Activated CD4-positive, alpha-beta T cell treated with anti-CD3 and anti-CD28 coated beads, Interleukin-2, Interleukin-6, amounts not matched to agents 100 ng/mL and 50 ng/mL, durations not matched to agents 16 hours and 8 hours (primary cell): ENCODE measurements at places on chromosomes 6 and 20.

DNA sequence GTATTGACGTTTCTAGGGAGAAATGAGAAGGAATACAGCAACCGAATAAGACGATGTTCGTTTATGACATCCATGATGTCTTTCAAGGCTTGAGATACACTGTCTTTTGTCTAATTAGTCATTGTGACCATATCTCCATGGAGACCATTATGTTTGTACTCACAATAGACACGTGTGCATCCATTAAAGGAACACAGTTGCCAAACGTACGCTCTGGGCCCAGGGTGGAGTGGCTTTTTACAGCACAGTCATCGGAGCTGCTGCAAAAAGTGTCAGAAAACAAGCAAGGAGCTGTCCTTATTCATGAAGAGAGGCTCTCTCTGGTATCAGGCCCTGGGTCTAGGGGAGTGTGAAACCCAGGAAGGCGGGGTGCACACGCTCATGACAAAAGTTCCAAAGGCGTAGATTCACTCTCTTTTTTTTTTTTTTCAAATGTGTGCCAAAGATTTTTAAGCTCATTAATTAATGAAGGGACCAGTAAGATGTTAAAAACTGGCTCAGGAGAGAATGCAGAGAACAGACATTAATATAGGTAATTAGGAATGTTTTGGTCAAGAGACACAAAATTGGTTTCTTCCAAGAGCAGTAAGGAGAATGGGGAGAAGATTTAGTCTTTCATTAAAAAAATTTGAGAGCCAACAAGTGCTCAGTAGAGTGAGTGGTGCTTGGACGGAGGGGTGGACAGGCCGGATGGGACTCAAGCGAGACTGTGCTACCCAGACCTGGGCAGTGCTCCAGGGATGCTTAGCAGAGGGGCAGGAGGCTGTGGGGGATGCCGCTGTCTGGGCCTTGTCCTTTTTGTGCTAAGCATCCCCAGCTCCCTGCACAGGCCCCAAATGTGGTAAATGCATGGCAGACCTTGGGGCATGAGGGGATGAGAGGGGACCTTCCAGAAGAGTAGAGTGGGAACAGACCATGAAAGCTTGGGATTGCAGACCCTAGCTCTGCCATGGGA, 34.9 kb upstream of the GTSF1L start:
- DNase-seq: peak; percentile 12

DNA sequence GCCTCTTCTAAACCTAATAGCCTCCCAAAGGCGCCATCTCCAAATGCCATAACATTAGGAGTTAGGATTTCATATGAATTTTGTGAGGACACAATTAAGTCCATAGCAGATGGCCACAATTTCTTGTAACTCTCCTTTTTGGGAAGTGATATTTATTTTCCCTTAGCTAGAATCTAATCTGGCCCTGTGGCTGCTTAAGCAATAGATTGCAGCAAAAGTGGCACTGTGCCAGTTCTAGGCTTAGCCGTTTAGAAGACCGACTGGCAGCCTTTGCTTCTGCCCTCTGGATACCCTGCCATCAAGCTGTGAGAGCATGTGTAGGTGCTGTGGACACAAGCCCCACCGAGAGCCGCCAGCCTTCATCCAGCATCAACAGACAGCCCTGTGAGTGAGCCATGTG, 15.9 kb upstream of the ADGB start:
- no peak for DNase-seq

GRCh38 chr6:157034436-157035230, 257.5 kb downstream of the ARID1B start:
- peak; percentile 39 for DNase-seq

DNA sequence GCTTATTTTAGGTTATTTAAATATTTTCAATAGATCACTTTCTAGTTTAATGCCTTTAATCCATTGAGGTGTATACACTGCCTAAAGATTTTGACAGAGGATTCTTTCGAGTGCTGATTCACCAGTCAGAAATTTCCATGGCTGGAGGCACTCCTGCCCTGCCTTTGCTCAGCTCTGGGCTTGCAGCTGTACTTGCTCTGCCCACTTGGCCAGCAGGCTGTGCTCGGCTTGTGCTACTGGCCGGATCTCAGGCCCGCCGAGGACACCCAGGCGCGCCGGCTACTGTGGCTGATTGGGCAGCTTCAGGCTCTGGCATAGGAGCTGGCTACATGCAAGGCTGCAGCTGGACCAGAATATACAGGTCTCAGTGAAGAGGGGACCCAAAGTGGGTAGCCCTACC, 675.1 kb upstream of the MMS22L start:
- no peak for DNase-seq

- DNase-seq: no peak
Measured at GRCh38 chr6:156916130-156916801, 139.1 kb downstream of the ARID1B start.

DNA sequence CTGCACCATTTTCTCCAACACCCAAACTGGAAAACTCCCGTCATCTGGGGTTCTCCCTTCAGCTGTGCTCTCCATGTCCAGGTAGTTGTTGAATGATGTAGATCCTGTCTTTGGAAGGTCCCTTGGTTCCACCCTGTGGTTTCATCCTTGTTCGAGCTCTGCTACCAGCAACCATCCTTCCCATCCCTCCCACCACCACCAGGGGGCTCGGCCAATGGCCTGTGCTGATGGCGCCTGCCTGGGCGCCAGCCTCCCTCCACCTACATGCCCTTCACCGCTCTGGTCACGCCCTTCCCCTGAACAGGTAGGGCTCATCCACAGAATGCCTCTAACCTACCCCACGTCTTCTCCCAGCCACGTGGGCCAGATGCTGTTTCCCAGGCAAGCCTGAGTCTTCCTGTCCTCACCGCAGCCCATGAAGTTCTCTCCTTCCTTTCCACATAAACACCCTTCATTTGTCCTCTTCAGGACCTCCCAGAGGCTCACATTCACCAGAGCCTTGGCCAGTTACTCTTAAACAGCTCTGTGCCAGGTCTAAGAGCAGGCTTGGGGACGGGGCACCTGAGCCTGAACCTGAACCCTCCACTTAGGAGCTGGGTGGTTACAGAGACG, 75.1 kb upstream of the DUSP22 start:
- DNase-seq: peak; percentile 60

DNA sequence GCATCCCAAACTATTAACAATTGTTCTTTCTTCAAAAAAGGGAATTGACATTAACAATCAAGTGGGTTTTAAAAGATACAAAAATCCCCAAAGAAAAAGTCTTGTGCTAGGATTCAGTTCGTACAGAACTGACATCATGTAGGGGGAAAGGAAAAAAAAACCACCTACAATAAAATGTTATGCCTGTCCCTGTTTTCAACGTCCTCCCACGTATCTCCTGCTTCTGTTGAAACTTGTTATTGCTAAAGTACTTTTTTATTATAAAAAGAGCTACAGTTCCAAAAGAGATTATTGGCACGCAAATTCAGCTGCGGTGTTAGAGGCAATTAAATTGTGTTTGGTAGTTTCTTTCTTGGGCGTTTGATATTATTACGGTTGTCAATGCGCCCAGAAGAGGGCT, 102.8 kb upstream of the PHACTR1 start:
- DNase-seq: no peak

DNA sequence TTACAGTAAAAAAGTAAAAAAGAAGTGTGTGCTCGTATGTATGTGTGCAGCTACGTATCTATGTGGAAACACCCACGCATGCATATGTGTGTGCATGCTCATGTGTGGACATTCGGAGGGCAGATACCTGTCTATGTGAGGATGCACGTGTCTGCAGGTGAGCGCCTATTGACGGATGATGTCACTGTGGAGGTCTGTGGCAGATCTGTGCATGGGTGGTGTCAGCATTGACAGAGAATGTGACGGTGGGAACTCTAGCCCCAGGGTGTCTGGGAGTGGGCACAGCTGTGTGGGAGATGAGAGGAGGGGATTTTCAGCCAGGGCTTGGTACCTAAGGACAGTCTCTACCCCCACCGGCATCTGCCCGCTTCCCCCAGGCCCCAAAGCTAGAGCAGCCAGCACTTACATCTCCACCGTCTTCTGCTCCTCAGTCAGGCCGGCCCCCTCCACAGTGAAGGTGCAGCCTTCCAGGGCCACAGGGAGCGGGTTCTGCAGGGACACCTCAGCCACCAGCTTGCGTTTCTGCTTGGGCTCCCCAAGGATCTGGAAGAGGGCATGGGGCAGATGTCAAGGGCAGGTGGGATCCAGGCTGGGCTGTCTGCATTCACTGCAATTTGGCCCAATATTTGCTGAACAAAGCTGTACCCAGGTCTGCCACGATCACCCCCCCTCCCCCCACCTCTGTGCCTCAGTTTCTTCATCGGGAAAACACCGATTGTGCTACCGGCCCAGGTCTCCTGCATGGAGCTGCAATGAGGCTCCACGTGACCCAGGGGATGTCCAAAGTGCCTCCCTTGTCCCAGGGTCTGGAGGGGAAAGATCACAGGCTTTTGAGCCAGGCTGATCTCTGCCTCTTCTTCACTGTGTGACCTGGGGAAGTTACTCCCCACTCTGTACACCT, 34.1 kb downstream of the TGM2 start:
- no peak for DNase-seq

- DNase-seq: no peak
Measured at GRCh38 chr6:16222826-16223225, 15.6 kb upstream of the GMPR start.

DNA sequence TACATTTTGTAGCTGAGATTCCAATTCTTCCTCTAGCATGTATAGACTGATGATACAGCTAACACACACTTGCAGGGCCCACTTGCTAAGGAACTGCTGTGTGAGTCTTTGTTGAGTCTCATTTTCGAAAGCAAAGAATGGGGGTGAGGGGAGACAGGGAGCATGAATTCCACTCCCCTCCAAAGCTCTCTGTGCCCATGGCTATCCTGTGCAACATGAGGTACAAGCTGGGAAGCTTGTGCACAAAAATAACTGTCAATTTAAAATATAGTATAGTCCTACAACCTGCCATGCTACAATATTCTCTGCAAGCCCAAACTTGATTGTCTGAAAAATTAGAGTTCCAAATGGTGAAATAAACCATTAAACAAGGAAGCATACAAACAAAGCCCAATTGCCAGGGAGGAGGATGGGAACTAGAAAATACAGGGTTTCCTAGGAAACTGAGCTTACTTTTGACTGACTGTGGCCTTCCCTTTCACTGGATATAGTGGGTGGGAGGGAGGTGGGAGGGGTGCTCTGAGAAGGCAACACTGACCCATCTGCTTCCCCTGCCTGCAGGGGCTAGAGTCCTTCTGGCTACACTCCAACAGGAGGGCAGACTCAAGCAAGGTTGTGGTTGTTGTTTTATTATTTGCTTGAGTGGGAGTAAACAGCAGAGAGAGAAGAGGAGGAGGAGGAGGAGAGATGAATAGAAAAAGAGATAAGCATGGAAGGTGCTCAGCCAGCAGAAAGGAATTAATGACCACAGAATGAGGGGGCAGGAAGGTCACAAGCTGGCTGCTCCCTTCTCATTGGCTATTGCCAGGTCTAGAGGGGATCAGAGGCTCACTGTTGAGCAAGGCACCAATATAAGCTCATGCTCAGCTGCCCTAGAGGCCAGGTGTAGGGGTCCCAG, 84.6 kb downstream of the FYN start:
- no peak for DNase-seq

DNA sequence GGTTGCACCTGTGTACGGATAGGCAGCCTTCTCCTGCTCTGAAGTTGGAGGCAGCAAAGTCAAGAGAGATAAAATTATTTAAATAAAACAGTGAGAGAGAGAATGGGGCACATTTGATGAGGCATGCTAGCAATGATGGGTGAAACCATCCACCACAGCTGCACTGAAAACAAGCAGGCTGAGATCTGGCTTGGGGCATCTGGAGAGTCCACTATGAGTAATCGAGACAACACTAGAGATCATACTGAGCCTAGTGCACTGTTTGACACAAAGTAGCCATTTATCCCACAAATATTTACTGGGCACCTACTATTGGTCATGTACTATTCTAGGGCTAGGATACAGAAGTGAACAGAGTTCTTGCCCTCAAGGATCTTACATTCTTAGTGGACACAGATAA, 66.4 kb downstream of the DZANK1 start:
- no peak for DNase-seq

DNA sequence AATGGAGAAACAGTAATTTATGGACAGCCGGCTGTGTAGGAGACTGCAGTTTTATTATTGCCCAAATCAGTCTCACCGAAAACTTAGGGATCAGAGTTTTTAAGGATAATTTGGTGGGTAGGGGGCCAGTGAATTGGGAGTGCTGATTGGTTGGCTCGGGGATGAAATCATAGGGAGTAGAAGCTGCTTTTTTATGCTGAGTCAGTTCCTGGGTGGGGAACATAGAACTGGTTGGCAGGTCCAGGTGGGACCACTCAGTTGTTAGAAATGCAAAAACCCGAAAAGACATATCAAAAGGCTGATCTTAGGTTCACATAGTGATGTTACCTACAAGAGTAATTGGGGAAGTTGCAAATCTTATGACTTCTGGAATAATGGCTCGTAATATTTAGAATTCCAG, 59.3 kb downstream of the DOP1A start:
- no peak for DNase-seq

- no peak for DNase-seq
Measured at GRCh38 chr20:14384416-14385175, 47.2 kb upstream of the FLRT3 start.

DNA sequence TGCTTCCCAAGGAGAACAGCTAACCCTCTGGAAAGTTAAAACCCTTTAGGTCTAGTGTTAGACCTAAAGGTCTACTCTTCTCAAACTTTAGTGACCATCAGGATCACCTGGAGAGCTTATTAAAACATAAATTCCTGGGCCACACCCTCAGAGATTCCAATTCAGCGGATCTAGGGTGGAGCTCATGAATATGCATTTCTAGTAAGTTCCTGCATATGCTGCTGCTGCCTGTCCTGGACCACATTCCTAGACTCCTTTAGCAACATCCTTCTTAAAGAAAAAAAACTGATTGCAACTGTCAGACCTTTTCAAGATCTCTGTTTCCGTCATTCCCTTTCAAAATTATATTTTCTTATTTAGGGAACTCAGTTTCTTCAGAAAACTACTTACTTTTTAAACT, 31.2 kb downstream of the SNAP25 start:
- no peak for DNase-seq

DNA sequence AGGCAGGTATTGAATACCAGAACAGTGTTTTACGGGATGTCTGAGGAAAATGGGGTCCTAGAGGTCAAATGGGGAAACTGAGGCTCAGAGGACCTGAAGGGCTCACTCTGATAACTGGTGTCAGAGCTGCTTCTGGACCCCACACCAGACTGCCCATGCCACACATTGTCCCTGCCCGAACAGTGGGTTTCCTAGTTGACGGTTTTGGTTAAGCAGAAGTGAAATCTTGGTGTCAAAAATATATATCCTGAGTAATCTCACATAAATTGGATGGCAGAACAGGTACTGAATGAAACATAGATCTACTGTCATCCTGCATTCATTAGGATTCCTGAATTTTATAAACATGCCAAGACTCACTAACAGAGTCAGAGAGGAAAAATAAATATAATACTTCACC, 16.3 kb downstream of the NOX3 start:
- DNase-seq: no peak

DNA sequence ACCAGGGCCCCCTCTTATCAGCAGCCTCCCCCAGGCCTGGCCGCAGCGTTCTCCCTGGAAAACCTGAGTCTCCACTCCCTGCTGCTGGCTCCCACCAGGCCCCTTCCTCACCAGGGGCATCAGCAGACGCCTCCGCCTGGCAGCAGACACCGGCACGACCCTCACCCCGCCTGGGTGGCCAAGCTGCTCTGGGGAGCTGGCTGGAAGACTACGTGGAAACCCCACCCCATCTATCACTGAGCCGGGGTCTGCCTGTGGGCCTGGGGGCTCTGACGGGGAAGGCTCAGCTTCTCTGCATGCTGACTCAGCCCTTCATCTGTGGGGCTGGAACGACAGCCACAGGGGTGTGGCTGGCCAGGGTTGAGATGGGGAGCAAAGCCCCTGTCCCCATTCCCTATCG, 19.1 kb upstream of the RBBP8NL start:
- DNase-seq: no peak
